ENCODE measurements at places on chromosomes 5 and 9.

GRCh38 chr9:20270161-20270560, 352.1 kb downstream of the MLLT3 start:
- no peak for DNase-seq

GRCh38 chr5:52897238-52897614, 91.9 kb upstream of the ITGA2 start:
- DNase-seq: no peak

GRCh38 chr9:129131300-129132145, 20.3 kb downstream of the PTPA start:
- DNase-seq: peak; percentile 90

DNA sequence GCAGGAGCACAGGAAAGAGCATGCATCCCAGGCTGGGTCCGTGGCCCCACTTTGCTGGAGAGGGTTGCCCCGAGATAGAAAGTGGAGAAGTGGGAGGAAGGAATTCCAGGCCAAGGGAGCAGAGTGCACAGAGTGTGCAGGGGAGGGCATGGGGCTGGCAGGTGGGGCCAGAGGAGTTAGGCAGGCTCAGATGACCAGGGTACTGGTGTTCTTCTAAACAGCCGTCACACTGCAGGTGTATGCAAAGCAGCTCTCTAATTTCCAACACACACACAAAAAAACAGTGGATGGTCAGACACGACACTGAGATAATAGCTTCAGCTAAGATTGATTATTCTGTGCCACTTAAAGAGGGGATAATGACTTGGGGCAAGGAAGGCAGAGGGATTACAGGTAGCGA, 212.2 kb downstream of the MTRR start:
- no peak for DNase-seq

- DNase-seq: no peak
These were observed 392.1 kb downstream of the DNAH5 start for GRCh38 chr5:13552361-13552760.

DNA sequence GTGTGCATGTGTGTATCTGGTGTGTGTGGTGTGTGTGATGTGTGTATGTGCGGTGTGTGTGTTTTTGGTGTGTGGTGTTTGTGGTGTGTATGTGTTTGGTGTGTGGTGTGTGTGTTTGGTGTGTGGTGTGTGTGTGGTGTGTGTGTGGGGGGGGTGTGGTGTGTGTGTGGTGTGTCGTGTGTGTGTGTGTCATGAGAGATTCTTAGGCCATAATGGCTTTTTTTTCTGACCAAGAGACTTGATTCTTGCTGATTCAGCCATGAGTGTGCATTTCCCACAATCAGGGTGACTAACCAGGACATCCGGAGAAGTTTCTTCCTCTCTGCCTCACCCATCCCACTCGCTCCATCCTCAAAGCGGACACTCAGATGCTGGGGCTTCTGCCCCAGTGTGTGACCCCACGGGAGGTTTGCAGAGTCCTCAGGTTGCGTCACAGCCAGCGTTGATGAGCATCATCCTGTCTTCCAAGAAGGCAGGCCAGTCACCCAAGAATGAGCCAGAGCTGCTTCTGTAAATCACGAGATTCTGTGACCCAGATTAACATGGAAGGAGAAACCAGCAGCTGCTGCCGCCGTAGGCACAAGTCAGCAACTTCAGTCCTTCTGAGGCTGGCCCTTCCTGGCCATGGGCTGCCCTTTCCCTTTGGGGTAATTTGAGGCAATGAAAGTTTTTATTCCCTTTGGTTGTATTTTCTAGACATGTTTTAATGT, 12.5 kb upstream of the CTSL start:
- DNase-seq: peak; percentile 42

- no peak for DNase-seq
These were observed 56.1 kb upstream of the MAST4 start for GRCh38 chr5:66540078-66540477.

DNA sequence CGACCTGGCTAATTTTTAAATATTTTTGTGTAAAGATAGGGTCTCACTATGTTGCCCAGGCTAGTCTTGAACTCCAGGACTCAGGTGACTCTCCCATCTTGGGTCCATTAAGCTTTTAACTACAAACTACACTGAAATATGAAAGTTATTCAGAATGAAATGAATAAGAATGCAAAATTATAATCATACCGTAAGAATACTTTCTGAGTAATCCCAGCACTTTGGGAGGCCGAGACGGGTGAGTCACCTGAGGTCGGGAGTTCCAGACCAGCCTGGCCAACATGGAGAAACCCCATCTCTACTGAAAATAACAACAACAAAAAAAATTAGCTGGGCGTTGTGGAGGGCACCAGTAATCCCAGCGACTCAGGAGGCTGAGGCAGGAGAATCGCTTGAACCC, 1.1 kb upstream of the ORM1 start:
- DNase-seq: no peak

GRCh38 chr5:61394078-61394704, 62.1 kb downstream of the ZSWIM6 start:
- DNase-seq: no peak

- no peak for DNase-seq
These were observed 64.7 kb downstream of the RXRA start for GRCh38 chr9:134390947-134391318.

DNA sequence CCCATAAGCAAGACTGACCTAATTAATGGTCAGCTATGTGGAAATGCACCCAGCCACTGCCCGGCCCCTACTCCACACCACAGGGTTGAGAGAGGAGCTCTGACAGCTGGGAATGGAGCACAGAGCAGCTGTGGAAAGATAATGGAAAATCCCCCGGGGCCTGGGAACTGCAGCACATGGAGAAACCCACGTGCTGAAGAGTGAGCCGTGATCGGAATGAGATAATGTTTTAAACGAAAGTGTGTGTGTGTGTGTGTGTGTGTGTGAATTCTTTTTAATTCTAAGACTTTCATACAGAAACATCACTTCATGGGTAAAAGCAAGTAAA, 13.1 kb upstream of the SLC12A7 start:
- DNase-seq: no peak

GRCh38 chr5:2602451-2603271, 148.8 kb downstream of the IRX2 start:
- no peak for DNase-seq

DNA sequence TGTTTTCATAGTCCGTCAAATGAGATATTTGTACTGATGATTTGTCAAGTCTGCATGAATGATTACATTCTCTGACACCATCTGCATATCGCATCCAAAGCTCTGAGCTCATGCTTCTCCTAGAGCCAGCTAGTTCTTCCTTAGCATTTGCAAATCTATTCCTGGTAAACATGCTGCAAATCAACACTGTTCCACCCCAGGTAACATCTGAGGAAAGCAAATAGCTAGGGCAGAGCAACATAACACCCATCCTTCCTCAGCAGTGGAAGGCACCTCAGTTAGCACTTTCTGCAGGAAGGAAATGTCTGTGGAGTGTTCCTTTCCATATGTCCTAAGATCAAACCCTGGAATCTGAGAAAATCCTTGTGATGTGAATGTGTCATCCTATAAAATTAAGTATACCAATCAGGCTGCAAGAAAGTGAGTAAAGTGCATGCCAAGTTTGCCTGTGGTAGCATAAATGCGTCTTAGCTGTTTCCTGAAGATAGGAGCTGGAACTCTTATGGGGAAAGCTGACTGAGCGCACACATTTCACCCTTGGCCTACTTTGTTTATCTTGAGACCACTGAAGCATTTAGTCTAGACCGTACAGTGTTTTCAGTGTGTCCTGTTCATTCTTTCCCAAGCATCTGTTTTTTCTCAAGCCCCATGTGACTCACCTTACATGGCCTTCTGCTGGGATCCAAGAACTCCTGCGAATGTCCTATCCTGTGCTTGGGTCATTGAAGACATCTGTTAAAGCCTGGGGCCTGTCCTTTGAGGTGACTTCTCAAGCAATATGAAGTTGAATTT, 50.9 kb upstream of the STARD4 start:
- DNase-seq: no peak

DNA sequence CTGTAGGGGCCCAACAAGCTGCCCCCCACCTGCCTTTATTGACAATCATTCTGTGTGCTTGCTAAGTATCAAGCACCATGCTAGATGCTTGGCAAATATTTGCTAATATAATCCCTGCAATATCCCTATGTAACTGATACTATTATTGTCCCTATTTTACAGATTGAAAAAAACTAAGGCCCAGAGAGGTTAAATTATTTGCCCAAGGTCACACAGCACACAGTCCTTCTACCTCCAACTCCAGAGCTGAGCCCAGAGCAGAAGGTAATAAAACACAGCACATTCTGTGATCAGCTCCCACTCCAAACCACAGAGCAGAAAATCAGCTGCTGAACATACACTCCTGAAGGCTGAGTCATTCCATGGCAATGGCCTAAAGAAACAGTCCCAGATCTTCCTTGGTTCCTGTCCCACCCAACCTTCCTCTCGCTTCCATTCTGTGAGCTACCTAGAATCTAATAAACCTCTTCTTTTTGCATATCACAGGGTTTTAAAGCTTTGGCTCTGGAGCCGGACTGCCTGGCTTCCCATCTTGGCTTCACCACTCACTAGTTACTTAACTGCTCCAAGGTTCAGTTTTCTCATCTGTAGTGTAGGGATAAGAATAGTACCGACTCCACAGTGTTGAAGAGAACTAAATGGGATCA, 66.7 kb upstream of the ADRA1B start:
- no peak for DNase-seq

DNA sequence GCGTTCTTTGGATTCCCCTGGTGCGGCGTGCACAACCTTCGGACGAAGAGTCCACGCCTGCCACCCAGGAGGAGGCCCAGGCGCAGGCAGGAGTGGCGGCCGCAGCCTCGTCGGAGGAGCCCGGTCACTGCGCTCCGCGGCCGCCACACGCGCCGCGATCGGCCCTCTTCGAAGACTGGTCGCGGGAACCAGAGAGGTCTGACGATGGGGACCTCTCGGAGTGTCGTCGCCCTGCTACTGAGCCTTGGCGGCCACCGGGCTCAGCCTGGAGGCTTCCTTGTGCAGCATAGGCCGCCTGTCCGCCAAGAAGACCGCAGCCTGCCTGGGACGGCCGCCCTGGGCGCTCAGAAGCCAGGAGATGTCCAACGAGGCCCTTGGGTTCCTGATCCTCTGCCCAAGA, 112.5 kb upstream of the SELENOP start:
- DNase-seq: no peak

DNA sequence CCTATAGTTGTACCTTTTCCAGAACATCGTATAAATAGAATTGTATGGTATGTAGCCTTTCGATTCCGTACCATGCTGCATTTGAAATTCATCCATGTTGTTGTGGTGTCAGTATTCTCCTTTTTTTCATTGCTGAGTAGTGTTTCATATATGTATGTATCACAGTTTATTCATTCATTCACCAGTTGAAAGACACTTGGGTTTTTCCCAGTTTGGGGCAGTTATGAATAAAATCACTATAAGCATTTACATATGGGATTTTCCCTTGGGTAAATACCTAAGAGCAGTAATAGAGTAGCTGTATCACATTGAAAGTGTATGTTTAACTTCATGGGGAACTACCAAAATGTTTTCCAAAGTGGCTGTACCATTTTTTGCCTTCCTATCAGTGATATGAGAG, 16.1 kb upstream of the FKTN start:
- DNase-seq: no peak

- DNase-seq: no peak
These were observed 49.2 kb upstream of the FBXL17 start for GRCh38 chr5:108430931-108431608.

DNA sequence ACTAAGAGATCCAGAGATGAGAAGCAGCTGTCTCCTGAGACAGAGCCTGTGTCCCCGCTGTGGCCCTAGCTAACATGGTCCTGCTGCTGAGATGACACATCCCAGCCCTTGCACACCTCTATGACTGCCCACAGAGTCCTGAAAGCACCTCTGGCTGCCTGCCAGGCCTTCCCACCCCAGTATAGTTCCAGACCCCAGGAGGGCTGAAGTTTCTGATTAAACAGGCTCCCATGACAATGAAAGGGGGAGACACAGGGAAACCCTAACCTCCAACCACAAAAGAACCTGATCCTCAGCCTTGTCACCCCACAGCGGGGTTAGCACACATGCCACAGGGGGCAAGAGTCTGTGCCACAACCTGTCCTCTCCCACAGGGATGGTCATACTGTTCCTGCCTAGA, 15.6 kb downstream of the CIZ1 start:
- no peak for DNase-seq

DNA sequence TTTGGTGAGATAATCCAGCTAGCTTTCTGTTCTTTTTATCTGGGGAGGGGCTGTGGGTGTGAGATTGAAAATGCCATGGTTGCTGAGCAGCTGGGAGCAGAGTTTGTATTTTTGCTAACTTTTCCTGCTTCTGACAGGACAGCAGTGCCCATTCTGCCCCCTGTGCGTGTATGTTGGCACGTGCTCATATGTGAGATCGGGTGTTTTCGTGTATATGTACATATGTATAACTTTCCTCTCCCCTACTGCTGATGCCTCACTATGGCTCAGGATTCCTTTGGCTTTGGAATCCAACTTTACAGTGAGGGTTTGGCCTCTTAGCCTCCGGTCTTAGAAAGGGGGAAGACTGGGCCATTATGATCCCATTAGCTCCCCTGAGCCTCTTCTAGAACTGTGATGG, 38.3 kb downstream of the RGS3 start:
- no peak for DNase-seq

DNA sequence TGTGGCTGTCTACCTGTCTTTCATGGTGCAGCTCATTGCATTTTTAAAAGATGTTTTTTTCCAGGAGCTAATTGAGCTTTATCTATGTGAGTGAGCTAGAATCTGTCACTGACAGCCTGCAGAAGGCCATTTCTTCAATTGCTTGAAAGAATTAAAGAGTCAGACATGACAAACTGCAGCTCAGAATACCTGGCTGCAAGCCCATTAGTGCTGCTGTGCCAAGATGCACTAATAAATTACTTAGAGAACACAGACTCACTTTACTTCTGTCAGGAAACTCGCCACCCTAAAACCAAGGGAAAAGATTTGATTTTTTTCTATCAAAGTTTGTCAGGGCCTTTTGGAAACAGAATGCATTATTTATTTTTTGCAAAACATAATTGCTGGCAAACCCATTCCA, 368.3 kb downstream of the CAAP1 start:
- DNase-seq: no peak

GRCh38 chr5:116068028-116068632, 16.7 kb upstream of the COMMD10 start:
- peak; percentile 56 for DNase-seq

- DNase-seq: no peak
These were observed 285.2 kb downstream of the EBF1 start for GRCh38 chr5:158814521-158814920.

GRCh38 chr5:65120371-65120967, 351.7 kb downstream of the CWC27 start:
- DNase-seq: no peak

DNA sequence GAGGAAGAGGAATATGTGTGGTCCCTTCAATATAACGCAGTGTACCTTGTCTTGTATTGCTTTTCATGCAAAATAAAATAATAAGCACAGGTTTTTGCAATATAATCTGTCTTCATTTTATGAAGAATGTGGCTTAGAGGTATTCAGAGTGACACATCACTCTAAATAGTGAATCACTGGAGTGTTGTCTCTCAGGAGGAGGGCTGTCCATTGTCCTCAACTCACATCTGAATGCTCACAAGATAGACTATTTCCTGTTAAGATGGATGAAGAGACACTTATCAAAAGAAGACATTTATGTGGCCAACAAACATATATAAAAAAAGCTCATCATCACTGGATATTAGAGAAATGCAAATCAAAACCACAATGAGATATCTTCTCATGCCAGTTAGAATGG, 1147.5 kb upstream of the C9orf72 start:
- no peak for DNase-seq

GRCh38 chr5:40171971-40172370, 507.7 kb upstream of the PTGER4 start:
- DNase-seq: no peak
